ENCODE measurements at places on chromosomes 13 and 19. TPM values are rescaled to one million over a fixed set of nuclear protein-coding genes. Genes with fewer than 3 reads are reported as not detected.

SLC1A5 gene
- 97.9 TPM for total RNA-seq

GPI gene
- total RNA-seq: 171 TPM

CEACAM7 gene
- not detected for total RNA-seq

SIGLEC11 gene
- total RNA-seq: not detected

SERPINE3 gene
- total RNA-seq: not detected

LILRB1 gene
- total RNA-seq: not detected

HS6ST3 gene
- 0.12 TPM for total RNA-seq

ABHD13 gene
- 4.4 TPM for total RNA-seq

EDDM13 gene
- not detected for total RNA-seq

ZNF320 gene
- total RNA-seq: 9.0 TPM

PEG3 gene
- total RNA-seq: 1.8 TPM

UBE2L5 gene
- 0.08 TPM for total RNA-seq

TNNI3 gene
- not detected for total RNA-seq

ADAMTS10 gene
- 20.1 TPM for total RNA-seq

NTF4 gene
- 0.23 TPM for total RNA-seq

RGCC gene
- total RNA-seq: 4.4 TPM

C1QTNF9 gene
- not detected for total RNA-seq

CCNA1 gene
- total RNA-seq: 26.2 TPM

ZNF154 gene
- 4.4 TPM for total RNA-seq

PLK5 gene
- total RNA-seq: not detected

TECR gene
- total RNA-seq: 28.1 TPM

RFPL4AL1 gene
- not detected for total RNA-seq

ODAD3 gene
- 0.94 TPM for total RNA-seq

NXNL1 gene
- total RNA-seq: not detected

CGB1 gene
- not detected for total RNA-seq

RNF225 gene
- 0.15 TPM for total RNA-seq

CCL25 gene
- not detected for total RNA-seq

Measured in smooth muscle cell of the coronary artery (primary cell).